Esophagus muscularis mucosa (tissue), 4 donors: ENCODE measurements at places on chromosomes 11 and 22. TPM values are rescaled to one million over a fixed set of nuclear protein-coding genes. Genes with fewer than 3 reads are reported as not detected.

Gene PLAAT5
- total RNA-seq = 4.2 TPM

GRCh38 chr22:32306561-32306960, 51.1 kb upstream of the RFPL3 start:
- no peak overlapping the region for H3K4me3 ChIP-seq
- DNase-seq = peak; percentile 82
- no peaks in the 10 kb centered on the region for H3K27me3 ChIP-seq
- no peaks in the 10 kb centered on the region for H3K4me1 ChIP-seq
- no peak overlapping the region for H3K27ac ChIP-seq

GRCh38 chr11:115279813-115280761, 224.1 kb downstream of the CADM1 start:
- H3K27ac ChIP-seq = no peak overlapping the region
- H3K27me3 ChIP-seq = no peaks in the 10 kb centered on the region
- no peaks in the 10 kb centered on the region for H3K4me1 ChIP-seq
- H3K4me3 ChIP-seq = no peak overlapping the region
- DNase-seq = no peak

Gene SLC25A45
- 5.9 TPM for total RNA-seq
